ENCODE measurements at places on chromosomes 2 and 18.

- DNase-seq: no peak
Measured at GRCh38 chr2:70068119-70068518, 19.2 kb upstream of the PCBP1 start.

DNA sequence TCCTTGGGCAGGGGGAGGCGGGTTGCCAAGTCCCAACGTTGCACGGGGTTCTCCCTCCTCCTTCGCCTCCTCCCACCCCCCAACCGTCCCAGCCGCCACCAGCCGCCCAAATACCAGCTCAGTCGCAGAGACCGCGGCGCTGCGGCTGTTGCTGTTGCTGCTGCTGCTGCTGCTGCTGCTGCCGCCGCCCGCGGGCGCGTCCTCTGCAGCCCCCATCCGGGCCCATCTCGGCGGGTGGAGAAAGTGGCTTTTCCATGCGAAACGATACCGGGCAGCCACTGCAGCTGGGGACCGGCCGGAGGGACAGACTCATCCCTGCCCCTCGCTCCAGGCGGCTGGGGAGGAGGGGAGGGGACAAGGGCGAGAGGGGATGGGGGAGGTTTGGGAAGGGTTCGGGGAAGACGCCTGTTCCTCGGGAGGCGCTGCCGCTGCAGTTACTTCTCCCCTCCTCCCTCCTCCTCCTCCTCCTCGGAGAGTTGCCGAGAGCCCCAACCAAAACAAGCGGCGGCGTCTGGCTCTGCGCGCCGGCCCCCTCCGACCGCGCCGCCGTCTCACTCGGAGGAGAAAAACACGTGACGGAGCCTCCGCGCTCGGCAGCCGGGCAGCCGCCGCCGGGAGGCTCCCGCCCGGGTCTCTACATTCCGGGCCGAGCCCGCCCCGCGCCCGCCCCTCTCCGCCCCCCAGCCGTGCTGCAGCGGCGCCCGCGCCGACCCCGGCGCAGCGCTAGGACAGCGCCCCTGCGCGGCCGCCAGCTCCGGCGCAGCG, at the start of gene IRS1:
TSS of gene IRS1 (minus strand) at position 610 of the 765 bp plus-strand sequence. CDS start 1,082 bp downstream, outside the sequence.
- no peak for DNase-seq

- DNase-seq: no peak
Measured at GRCh38 chr2:237392186-237392585, 21.8 kb downstream of the COL6A3 start.

DNA sequence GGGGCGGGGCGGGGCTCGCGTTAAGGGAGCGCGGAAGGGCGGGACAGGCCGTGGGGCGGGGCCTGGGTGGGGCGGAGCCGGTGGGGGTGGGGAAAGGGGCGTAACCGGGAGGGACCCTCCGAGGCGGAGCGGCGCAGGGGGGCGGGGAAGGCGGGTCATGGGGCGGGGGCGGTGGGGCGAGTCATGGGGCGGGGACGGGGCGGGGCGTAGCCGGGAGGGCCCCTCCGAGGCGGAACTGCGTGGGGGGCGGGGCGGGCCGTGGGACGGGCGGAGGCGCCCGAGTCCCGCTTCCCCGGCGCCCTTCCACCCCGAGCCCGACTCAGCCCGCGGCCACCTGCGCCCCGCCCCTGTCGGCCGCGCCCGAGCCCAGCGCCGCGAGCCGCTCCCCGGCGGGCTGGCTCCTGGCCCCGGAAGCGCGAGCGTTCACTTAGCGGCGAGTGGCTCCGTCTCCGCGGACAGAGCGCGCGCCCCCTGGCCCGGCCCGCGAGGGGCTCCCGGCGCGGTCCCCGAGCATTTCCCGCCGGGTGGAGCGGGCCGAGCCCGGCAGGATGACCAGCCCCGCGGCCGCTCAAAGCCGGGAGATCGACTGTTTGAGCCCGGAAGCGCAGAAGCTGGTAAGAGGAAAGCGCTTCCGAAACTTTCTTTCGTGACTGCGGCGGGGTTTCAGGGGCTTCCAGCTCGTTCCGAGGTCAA, 64.7 kb downstream of the LRRFIP1 start:
- DNase-seq: peak; percentile 83

DNA sequence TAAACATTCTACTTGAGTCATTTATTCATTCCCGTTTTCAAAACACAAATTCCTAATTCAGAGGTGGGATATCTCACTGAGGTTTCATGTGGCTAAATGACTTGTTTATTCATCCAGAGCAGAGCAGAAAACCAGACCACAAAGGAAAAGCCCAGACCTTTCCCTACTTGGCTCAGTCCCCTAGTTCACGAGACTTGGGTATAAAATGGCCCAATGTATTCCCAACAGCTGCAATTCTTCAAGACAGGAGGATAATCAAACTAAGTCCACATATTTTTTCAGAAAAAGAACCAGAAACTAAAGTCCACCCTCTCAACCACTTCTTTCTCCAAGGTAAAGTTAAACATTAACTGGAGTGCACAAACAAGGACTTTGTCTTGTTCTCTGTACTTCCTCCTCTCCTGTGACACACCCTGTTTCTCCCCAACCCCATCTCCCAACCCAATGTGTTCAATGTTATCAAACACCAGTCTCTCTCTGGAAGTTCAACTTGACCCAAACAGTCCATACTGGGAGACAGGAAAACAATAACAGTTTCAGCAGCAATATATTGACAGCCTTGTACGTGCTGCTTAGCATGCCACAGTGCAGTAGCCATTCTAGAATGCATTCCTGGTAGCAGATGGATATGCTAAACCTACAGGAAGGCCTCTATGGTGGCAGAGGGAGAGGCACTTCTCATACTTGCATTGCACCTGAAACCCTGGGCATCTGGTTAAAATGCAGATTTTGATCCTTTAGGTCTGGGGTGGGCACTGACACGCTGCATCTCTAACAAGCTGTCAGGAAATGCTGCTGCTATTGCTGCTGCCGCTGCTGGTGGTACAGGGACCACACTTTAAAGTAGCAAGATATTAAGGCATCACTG, 110.7 kb downstream of the INO80D start:
- DNase-seq: no peak

- DNase-seq: no peak
Measured at GRCh38 chr2:23092831-23093230, 292.1 kb upstream of the KLHL29 start.

- DNase-seq: no peak
Measured at GRCh38 chr2:171895786-171896185, 1.7 kb upstream of the SLC25A12 start.

GRCh38 chr18:74233933-74234325, 57.8 kb downstream of the CYB5A start:
- no peak for DNase-seq

DNA sequence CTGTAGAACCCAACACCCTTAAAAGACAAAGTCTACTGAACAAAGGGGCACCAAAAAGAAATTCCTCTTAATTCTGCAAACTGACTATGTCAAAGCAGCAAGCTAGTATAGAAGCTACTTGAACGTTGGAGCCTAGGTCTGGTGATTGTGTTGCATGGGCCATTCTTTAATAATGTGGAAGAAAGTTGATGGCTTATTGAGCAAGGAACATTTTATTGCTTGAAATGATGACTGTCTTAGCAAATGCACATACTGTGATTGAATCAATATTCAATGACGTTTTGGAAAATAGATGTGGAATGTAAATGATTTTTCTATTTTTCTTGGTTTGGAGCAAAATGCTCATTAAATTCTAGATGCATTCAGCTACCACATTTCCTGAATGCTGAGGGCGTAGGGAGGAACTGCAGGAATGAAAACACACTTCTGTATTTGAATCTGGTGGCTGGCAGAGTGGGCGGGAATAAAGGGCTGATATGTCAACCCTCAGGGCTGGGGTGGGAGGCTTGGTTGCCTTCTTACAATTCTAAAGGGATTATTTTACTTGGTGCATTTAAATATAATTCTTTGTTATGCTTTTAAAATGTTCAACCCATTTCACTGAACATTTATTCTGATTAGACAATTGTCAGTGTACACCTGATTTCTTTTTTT, 26.5 kb downstream of the MYO3B start:
- no peak for DNase-seq

DNA sequence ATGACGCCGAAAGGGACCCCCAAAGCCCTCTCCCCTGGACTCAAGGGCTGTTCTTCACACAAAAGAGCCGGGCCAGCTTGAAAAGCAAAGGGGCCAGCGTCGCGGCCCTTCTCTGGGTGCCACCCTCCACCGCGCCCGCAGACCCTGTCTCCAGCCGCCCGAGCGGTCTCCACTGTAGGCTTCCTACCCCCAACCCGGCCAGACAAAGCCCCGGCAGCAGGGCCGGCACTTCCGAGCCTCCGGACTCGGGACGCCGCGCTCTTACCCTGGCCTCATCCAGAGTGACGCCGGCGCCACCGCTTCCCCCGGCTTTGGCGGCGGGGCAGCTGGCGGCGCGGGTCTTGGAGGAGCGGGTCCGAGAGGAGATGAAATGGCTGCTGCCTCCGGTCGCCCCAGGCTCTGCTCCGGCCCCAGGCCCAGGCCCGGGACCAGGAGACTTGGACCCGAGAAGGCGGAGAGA, 603 bp downstream of the ATAD2B start:
- no peak for DNase-seq

DNA sequence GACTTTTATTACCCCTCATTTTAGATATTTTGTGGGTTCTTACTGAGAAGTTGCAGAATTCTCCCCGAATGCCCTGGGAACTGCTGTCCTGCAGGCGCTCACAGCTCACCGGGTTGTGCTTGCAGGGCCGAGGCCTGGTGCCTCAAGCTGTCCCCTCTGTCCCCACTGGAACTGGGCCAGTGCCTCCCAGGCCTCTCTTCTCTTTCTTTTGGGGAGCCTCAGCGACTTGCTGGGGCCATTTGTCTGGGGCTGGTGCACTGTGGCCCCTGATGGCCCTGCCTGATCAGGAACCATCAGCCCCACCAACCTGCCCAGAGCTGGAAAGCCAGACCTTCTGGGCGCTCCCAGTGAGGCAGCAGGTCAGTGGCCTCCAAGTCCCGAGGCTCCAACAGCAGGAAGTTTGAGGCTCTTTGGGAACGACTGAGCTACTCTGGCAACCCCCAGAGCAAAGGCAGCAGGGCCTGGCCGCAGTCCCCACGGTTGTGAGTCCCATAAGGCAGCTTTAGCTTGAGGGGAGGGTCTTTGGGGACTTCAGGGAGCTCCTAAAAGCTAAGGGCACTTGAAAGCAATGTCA, 14.7 kb upstream of the NEU4 start:
- no peak for DNase-seq

GRCh38 chr2:198763793-198764192, 693.9 kb downstream of the SATB2 start:
- no peak for DNase-seq
